MG63 (cell line): ENCODE measurements at places on chromosomes 7 and 10.

GRCh38 chr7:77391230-77391629 is 24.9 kb downstream of the GSAP start:
- DNase-seq = no peak

- peak; percentile 68 for DNase-seq
Observed at GRCh38 chr10:22340329-22341189, 4.7 kb upstream of the SPAG6 start.

- DNase-seq = peak; percentile 16
Observed at GRCh38 chr10:13457958-13458686, 70.7 kb downstream of the BEND7 start.

DNA sequence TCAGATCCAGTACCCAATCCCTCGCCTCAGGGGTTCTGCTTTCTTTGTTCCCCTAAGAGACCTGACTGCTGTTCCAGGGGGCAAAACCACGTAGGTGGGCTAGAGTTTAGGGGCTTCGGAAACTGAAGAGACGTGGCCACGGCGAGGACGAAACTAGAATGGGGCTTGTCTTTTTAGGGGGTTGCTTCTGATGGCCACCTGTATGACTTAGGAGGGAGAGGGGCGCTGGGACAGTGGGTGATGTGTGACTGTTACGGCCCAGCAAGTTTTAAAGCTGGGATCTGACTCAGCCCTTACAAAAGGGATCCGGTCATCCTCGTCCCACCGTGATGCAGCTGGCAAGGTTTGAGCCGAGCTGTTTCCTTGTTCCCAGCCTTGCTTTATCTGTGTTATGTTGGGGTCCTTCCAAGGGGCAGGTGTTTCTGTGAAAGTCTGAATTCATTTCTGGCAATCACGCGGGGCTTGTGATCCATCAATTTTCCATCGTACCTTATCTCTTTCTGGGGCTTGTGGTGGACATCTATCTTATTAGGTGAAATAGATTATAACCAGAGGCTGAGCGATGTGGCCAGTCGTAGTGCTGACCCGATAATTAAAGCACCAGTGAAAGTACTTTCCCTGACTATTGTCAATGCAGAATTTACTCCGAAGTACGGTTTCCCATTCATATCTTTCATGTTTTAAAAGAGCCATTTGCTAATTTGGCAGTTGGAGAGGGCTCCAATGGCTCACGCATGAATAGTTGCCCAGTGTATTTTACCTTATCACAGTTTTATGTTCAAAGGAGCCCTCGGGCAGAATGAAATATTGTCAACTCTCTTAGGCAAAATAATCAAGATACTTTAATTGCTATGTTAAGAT is 830 bp downstream of the MET start:
- DNase-seq = peak; percentile 39

DNA sequence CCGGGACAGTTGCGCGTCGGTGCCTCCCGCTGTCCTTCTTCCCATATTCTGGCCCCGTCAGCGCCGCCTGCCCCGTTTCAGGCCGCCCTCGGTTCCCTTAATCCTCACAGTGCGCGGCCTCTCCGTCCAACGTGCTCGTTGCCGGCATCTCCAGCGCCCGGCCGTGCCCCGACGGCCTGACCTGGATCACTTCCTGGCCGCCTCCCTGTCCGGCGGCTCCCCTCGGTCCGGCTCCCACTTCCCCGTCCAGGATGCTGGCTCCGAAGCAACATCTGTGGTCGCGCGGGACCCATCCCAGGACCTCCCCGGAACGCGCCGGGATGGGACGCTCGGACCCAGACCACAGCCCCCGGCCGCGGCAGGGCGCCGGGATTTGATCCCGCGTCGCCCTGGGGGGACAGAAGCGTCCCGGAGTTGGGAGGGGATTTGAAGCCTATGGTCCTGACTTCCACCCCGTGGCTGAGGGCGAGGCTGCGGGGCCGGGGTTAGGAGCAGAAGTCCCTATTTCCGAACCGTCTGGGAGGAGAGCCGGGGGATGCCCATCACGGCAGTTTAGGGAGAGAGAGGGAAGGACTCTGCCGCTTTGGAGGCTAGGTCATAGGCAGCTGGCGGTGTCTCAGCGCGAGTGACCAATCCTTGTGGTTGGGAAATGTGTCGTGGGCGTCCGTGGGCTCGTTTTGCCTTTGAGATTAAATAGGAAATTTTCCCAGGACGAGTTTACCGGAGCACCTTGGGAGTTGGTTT is 53.8 kb downstream of the KCTD7 start:
- peak; percentile 41 for DNase-seq

DNA sequence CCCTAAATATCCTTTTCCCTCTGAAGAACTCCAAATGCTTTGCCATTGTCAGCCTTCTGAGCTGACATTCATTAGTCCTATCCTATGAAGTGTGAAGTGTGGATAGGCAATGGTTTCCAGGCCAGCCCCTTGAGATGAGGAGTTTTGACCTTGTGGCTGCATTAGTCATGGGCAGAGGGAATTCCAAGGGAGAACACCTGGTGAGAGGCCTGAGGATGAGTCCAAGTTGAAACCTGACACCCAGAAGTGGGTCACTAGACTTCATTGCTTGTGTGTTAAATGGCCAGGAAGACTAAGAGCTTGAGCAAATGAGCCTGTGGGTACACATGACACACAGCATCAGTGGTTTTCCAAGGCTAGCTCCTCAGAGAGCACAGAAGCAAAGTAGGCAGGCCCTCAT is 260.8 kb downstream of the SKAP2 start:
- peak; percentile 69 for DNase-seq

DNA sequence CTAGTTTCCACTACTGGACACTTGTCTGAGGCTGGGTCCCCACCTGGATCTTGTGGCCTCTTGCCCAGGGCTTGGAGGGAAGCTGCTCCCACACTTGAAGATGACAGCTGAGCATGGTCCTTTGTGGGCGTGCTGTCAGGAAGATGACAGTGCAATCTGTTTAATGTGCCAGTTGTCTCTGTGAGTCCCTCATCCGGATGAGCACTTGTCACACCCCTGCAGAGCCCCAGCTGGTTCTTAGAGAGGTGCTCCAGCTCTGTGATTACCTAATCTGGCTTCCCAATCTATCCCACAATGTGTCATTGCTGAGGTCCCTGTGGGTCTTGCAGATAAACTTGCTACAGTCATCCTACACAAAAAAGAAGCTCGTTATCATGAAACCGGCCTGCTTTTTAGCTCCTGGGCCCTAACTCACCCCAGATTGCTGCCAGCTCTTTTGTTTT is 34.8 kb upstream of the CCSER2 start:
- no peak for DNase-seq

GRCh38 chr10:31926765-31927564 is 1.7 kb downstream of the ARHGAP12 start:
- no peak for DNase-seq
